ENCODE measurements at places on chromosomes 2 and 18.

GRCh38 chr2:222706616-222707015, 35.2 kb downstream of the MOGAT1 start:
- DNase-seq: no peak

DNA sequence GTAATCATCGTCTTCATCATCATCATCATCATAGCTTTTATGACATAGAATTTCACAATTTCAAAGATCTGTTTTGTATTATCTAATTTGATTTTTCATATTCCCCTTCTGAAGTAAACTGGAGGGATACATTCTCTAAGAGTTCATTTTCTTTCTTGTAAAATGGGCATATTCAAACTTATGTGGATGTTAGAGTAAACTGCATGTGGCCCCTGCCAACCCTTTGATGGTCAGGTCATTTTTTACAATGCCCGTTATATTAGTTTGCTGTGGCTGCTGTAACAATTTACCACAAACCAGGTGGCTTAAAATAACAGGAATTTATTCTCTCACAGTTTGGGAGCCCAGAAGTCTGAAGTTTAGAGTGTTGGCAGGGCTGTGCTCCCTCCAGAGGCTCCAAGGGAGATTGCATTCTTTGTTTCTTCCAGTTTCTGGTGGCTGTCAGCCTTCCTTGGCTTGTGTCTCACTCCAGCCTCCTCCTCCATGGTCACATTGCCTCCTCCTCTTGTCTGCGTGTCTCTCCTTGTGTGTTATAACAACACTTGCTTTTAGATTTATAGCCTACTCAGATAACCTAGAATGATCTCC, 127.5 kb upstream of the MMADHC start:
- peak; percentile 72 for DNase-seq

- no peak for DNase-seq
Observed at GRCh38 chr2:239523954-239524330, 123.1 kb upstream of the HDAC4 start.

DNA sequence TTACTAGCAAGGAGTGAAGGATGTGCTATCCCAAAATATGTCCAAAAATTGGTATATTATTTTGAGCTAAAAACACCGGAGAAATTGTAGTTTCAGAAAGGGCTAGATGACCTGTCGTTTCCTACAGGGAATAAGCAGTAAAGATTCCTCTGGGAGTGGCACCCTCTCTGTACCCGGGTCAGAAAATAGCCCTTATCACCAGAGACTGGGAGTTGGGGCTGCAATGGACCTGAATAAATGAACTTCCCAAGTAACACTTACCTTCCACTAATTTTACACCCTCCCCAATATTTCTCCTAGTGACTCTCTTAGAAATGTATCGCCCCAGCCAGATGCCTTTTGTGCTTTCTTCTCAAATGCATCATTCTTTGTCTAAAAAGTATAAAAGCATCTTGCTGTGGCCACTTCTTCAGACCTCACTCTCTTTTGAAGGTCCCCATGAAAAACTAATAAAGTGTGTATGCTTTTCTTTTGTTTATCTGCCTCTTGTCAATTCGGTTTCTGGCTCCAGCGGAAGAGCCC, 734 bp upstream of the RMC1 start:
- DNase-seq: no peak

DNA sequence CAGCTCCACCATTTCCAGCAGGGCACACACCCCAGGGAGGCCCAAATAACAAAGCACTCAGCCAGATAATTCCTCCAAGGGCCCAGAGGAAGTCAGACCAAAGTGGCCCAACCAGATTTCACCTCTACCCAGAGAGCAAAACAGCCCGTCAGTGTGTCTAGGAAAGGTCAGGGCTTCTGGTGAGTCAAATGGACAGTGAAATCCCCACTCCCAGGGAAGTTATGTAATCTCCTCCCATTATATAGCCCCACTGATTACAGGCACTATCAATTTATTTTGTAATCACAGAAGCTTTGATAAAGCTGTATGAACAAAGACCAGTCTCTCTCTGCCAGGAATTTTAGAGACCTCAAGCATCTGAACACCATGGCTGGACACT, 4.0 kb downstream of the B4GALT6 start:
- no peak for DNase-seq

GRCh38 chr2:206379266-206379665, 64.1 kb upstream of the ADAM23 start:
- no peak for DNase-seq

DNA sequence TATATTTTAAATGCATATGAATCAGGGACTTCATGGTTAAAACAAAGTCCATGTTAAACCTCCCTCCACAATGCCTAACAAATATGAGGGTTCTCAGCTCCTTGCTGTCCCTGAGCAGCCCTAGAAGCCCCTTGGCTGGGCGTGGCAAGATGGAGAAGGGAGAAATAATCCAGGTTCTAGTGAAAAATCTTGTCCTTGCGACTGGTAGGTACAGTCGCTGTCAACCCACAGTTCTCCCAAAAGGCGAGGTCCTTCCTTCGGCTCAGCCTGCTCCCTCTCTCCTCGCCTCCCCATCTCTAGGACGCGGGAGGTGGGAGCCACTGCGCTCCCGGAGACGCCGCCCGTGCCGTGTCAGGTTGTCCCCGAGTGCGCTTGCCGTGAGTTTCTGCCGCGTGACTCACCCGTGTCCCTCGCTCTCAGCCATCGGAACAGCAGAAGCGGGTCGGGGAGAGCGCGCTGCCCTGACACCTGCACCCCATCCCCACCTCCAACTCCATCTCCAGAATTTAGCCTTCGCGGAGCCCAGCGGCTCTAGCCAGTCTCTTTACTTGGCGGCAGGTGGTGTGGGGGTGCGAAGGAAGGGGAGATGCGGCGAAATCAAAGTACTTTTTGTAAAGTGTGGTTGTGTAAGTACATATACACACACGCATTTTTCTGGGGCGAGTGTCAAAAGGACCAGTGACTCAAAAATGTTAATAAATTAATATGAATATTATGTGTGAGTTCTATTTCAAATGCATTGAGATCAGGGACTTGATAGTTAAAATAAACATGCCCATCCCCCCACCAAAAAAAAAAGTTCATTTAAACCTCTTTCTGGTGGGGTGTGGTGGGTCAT, 65.1 kb upstream of the TMEM17 start:
- no peak for DNase-seq

DNA sequence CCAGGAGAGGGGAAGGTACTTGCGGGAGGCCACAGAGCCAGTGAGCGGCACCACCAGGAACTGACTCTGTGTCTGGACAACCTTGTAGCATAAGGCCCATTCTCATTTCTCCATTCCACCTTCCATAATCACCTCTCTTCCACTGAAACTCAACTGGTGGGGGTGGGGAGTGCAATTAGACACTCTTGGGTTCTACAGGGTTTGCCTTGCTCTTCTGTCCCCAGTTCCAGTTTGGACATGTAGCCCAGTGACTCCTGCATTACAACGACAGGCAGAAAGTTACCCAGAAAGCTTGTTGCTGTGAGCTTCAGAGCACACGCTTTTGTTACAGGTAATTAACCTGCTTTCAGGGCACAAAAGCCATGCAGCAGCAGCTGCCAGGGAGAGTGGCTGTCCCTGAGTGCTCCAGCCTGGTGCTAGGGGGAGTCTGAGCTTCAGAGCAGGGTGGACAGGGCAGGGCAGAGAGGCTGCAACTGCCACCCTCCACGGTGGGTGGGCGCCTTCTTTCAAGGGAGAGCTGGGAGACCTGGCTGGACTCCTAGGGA, 65.2 kb downstream of the COPS8 start:
- DNase-seq: no peak

DNA sequence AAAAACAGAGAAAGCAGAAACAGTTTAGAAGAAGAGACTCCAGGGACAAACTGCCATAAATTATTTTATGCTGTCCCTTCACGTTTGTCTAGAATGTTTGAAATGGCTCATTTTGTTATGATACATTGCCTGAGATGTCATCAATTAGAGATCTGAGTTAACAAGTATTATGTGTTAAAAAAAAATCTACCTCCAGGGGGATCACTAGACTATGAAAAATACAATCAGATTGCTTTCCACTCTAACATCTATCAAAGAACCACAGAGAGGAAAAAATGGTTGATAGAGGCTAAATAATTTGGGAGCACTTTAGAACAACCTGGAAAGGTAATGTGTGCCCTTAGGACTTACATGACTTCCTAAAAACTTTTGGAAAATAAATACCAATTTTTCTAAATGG, 103.8 kb upstream of the CCDC150 start:
- no peak for DNase-seq

GRCh38 chr2:168496906-168497305, 40.8 kb downstream of the CERS6 start:
- DNase-seq: no peak

DNA sequence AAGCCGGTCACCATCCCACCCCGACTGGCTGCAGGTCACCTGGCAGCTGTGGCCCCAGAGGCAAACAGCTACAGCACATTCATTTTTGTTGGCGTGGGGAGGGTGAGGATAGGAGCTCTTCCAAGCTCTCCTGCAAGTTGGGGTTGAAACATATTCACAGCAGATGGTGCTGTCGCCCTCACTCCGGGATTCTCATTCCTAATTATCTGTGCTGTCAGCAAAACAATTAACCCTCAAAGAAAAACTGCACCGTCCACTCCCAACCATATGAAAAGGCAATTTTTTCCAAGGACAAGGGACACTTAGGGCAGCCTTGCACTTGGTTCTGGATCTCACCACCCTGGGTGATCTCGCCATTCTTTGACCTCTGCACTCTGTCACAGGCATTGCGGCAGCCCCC, 68.6 kb downstream of the ZBTB7C start:
- DNase-seq: no peak

DNA sequence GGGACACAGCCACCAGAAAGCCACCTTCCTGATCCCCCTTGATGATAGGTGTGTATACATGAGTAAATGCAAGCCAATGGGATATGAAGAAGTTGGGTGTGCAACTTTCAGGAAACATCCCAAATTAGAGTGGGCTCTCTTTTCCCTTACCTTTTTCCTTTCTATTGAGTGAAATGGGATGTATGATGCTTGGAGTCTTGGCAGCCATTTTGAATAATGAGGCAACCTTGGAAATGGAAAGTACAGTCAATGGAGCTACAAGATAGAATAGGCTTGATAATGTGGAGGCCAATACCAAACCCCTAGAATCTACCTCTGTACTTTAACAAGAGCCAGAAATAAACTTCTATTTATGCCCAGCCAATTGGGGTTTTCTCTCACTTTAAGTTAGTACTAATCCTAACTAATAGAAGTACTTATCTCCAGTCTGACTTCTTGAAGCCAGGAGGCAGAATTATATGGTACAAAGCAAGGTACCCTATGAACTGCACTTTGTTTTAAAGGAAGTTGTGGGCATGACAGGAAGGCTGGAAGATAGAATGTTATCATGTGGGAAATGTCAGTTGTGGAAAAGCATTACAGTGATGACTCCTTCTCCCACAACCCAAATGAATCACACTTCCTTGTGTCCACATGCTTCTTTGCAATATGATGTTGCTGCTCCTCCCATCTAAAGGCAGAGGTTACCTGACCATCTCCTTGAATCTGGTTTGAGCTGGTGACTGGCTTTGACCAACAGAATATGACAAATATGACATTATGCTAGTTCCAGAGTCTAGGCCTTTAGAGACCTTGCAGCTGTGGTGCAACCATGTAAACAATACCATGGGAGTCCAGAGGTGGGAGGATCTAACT, 12.9 kb upstream of the NABP1 start:
- DNase-seq: peak; percentile 68

DNA sequence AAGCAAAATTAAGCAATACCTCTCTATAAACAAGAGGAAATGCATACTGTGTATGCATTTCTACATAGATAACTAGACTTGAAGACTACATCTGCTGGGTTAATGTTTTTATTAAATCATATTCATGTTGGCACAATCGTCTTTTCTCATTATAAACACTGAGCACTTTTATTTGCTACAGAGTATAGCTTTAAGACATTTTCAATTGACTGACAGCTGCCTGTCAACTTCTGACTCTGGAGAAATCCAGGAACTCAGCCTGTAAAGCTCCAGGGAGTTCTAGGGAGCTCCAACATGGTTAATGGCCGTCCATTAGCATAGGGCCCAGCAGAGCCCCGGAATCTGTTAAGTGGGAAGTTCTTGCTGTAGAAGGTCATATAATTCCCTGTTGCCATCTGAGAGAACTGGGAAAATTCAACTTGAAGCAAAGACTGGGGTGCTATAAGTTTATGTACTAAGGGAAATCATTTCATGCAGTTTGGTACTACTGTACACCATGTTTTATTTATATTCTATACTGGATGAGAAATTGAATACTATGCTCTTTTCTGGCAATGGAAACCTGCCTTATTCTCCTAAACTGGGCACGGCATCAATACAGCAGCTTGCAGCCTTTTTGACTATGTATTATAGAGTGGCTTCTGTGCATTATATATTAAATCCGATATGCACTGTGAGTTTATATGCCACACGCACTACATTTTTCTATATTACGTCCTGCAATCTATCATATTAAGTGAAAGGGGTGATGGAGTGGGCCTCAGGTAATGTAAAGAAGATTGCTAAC, 243.5 kb upstream of the ZNF521 start:
- DNase-seq: no peak
